NCI-H1436 treated with DMSO at 0.1 percent for 48 hours (cell line): ENCODE measurements at places on chromosomes 3 and 15.

DNA sequence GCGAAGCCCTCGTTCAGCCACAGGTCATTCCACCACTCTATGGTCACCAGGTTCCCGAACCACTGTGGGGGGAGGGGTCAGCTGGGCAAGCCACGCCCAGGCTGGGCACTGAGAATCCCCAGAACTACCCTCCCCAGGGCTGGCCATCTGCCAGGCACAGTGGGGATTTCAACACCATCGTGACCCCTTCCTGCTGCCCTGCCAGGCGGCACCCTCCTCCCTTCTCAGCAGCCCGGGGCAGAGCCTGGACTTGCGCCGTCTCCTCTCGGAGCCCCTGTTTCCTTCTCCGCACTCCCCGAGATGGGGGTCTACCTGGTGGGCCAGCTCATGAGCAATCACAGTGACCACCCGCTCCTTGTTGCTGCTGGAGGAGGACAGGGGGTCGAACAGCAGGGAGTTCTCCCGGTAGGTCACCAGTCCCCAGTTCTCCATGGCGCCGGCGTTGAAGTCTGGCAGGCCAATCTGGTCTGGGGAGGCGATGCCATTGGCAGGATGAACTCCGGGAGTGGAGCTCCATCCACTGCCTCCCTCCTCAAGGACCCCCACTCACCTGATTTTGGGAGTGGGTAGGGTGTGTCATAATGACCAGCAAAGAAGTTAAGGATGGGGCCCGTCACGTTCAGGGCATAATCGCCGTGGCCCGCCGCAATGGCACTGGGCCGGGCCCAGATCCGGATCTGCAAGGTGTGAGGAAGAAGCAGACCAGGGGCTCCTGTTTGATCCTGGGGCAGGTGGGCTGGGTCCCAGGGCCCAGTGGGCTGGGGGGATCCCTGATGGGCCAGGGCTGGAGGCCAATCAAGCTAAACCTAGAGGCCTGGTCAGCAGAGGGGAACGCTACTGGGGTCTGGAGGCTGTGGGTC lies 10.5 kb downstream of the ANPEP start:
- no peak for DNase-seq

DNA sequence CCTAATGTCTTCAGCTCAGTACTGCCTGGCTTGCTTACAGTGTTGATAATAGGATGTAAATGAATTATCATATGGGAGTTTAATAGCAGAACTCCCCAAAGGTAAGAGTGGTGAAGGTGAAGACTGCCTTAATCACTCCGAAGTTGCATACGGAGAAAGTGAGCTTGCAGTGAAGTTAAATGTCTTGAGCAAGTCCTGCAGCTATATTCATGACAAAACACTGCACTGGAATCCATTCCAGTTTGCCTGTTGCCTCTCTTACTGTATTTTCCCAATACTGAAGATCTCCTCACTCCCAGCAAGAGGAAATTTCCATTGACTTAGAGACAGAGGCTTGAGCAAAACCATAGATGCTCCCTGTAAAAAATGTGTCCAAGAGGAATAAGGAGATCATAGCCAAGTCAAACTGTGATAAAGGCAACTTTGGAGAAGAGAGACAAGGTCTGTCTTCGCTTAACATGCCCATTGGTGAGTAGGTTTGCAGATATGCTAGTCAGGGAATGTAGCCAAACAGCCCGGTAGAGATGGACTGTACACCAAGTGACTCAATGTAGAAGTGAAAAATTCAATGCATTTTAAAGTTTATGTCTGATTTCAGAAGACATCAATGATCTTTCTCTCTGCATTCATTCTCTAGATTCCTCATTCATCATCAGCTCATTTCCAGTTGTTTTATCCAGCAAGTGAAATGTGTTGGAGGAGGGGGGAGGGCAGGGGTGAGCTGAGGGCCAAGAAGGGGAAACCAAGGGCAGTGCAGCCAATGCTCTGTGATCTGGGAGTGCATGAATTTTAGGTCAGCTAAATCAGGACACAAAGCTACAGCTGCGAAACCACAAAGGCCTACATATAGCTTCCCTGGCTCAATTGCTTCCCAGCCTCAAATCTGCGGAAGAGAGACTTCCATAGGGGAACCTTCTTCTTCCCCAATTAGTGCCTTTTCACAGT lies 667.1 kb upstream of the NR2F2 start:
- DNase-seq = no peak

GRCh38 chr3:72050048-72050632 lies 265.2 kb upstream of the PROK2 start:
- DNase-seq = no peak

DNA sequence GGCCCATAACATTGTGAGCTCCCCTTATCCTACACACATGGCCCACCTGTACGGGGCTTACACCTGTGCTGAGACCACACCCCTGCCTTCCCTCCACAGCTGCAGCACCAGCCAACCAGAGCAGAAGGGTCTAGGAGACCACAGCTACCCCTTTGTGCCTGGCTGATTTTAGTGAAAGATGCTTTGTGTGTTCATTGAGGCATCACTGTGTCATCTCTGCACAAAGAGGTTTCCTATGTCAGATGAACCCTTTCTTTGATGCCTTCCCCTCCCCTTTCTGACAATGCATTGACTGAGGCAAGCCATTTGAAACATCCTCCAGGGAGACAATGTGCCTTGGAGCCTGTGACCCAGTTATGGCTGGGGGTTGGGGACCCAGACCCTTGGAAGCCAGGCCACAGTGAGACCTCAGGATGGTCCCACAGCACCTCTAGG lies 54.9 kb upstream of the SLC7A14 start:
- no peak for DNase-seq

- DNase-seq = no peak
Measured at GRCh38 chr3:53026382-53027162, 19.3 kb downstream of the SFMBT1 start.

GRCh38 chr15:93709708-93710107 lies 521.7 kb upstream of the MCTP2 start:
- no peak for DNase-seq

DNA sequence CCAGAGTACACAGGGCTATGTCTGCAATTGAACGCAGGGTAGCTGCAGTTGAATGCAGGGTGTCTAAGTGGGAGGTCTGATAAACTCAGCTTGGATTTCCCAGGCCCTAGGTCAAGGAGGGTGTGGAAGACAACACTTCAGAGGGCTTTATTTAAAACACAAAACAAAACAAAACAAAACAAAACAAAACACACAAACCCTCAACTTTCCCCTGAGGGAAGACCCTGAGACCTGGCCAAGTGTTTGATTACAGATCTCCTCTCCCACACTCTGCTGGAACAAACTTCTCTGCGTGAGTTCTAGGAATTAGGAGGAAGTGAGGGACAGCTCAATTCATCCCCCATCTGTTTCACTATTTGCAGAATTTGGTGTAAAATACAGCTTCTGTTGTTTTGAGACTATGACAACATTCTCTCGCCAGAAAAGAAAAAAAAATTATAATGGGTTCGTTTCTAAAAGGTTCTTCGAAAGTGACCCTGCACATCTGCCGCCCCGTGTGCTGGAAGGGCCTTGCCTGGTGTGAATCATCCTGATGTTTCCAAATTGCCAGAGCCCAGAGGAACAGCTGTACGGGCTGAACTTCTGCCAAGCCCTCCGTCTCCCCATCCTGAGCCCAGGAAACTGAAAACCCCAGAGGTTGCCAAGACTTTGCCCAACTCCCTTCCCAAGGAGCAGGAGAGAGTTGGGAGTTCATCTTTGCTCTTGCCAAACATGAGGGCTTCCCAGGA lies 73.3 kb upstream of the RAD18 start:
- no peak for DNase-seq

GRCh38 chr3:101351829-101352228 lies 31.5 kb upstream of the IMPG2 start:
- DNase-seq = no peak
